CD4-positive, alpha-beta T cell treated with Interferon alpha-2 for 1 hour (primary cell): ENCODE measurements at places on chromosomes 4 and X.
A peak's percentile ranks its signal among the peaks of the same experiment; 100 is the strongest.

- DNase-seq, result no peak
Observed at GRCh38 chr4:17690898-17691297, 76.5 kb downstream of the MED28 start.

GRCh38 chr4:58602022-58602421, 1491.8 kb upstream of the IGFBP7 start:
- DNase-seq, result no peak

- no peak for DNase-seq
Observed at GRCh38 chrX:133285341-133285740, 67.2 kb upstream of the TFDP3 start.

GRCh38 chr4:158827543-158827981, 58.7 kb downstream of the FNIP2 start:
- DNase-seq, result no peak

DNA sequence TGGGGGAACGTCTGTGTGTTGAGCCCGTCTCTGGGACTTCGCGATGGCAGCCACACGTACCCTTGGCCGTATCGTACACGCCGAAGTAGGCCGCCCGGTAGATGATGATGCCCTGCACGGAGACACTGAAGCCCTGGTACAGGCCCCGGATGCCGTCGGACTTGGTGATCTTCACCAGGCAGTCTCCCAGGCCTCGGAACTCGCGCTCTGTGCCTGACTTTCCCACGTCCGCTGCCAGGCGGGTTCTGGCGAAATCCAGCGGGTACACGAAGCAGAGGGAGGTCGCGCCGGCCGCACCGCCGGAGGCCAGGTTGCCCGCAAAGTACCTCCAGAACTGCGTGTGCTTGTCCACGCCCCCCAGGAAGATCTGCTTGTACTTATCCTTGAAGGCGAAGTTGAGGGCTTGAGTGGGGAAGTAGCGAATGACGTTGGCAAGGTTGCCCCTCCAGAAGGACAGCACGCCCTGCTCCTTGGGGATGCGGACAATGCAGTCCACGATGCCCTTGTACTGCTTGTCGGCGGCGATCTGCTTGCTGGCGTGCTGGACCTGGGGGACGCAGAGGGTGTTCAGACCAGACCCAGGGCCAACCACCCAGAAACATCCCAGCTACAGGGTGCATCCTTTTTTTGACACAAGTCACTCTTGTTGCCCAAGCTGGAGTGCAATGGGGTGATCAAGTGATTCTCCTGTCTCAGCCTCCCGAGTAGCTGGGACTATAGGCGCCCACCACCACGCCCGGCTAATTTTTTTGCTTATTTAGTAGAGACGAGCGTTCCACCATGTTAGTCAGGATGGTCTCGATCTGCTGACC, 2.5 kb downstream of the SLC25A6 start:
- no peak for DNase-seq

- no peak for DNase-seq
Observed at GRCh38 chr4:137703195-137703594, 170.9 kb upstream of the PCDH18 start.

GRCh38 chr4:19346636-19347035, 905.1 kb upstream of the SLIT2 start:
- DNase-seq, result no peak

- DNase-seq, result peak; percentile 56
Observed at GRCh38 chrX:56995271-56995994, at the start of gene SPIN3. TSS of gene SPIN3 (minus strand) at chrX:56995541. CDS start at chrX:56994947, 594 bp downstream.

DNA sequence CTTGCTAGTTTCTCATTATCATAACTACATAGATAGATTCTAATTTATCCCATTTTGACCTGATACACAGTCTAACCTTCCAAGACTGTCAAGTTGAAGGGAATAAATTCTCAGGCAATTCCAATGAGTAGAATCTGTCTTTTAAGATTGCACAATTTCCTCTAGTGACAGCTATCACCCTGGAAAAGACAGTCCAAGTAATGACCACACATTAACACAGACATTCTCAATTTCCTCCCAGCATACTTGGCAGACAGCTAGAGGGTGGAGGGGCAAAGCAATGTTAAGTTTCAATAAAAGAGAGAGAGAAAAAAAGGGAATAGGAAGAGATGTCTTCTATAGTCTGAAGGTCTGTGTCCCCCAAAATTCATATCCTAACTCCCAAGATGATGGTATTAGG, 234.7 kb downstream of the LDB2 start:
- DNase-seq, result no peak

GRCh38 chr4:31045724-31046318, 325.7 kb downstream of the PCDH7 start:
- no peak for DNase-seq

DNA sequence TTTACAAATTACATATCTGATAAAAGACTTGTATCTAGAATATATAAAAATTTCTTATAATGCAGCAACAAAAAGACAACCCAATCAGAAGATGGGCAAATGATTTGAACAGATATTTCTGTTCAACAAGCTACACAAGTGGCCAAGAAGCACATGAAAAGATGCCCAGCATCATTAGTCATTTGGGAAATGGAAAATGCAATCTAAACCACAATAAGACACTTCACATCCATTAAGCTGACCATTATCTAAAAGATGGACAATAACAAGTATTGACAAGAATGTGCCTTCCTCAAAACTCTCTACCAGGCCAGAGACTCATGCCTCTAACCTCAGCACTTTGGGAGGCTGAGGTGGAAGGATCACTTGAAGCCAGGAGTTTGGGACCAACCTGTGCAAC, 53.9 kb downstream of the SPINK2 start:
- DNase-seq, result no peak
